Cardiac septum (tissue), 1 donor: ENCODE measurements at places on chromosomes 16 and 17.
A peak's percentile ranks its signal among the peaks of the same experiment; 100 is the strongest.

GRCh38 chr16:66950971-66951790, 9.9 kb upstream of the CES3 start:
- no peak for DNase-seq

DNA sequence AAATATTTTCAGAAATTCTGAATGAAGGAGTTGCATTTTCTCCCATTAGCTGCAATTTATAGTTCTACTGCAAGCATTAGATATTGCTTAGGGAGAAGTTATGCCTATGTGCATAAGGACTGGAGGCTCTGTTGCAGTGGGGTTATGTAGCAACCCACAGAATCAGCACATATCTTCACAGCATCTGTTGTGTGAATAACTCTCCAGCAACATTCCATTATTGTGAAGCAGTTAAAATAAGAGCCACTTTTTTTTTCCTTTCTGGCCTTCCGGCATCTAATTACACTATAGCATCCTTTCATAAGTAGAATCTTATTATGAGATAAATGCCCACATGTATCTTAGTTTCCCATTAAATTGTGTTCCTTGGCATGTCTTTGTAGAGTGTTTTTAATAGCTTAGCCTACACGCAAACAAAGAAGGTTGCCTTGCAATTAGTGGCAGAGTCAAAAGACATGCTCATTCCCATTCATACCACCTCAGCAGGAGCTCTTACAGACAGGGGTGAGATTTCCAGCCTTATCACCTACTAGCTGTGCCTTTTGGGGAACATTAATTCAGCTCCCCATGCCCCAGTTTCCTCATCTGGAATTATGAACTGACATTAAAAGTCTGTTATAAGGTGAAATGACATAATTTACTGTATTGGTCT, 596.0 kb upstream of the GOT2 start:
- DNase-seq, result no peak

GRCh38 chr16:1923299-1924034, 5.3 kb upstream of the HS3ST6 start:
- no peak for DNase-seq

DNA sequence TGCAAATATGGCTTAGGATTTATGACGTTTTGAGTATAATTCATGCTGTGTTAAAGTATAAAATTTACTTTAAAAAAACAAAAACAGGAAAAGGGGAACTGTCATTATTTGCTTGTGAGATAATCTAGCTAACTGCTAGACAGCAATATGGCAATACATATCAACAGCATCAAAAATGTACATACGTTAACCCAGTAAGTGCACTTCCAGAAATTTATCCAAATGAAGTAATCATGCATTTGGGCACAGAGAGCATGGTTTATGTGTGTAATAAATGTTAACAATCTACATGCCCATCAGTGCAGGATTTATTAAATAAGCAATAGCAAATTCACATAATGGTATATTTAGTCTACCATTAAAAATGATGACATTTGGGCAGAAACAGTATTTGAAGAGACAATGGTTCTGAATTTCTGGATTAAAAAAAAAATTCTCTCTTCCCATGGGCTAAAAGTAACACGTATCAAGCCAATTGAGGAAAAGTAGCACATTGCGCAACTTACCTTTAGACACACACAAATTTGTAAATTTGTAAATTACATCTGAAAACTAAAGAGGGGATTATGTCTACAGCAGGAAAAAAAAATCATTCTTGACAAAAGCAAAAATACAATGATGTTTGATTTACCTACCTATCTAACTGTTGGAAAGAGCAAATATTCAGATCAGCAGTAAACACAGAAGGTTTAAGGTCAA, 80.2 kb downstream of the CACNG1 start:
- no peak for DNase-seq

DNA sequence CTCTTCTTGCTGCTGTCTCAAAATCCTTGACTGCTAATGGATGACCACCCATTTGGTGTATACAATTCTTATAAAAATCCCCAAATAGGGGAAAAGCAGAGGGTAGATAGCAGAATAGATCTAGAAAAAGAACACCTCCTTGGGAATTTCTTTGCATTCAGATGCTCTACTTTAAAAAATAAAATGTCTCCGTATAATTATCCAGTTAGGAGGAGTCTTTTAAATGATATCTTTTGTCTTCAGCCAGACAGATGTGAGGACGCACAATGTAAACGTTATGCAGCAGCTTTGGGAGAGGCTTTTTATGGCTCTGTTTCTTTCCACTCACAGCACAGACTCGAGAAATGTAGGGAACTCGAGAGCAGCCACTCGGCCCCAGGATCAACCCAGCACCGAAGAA, 300.2 kb downstream of the IRF8 start:
- no peak for DNase-seq

DNA sequence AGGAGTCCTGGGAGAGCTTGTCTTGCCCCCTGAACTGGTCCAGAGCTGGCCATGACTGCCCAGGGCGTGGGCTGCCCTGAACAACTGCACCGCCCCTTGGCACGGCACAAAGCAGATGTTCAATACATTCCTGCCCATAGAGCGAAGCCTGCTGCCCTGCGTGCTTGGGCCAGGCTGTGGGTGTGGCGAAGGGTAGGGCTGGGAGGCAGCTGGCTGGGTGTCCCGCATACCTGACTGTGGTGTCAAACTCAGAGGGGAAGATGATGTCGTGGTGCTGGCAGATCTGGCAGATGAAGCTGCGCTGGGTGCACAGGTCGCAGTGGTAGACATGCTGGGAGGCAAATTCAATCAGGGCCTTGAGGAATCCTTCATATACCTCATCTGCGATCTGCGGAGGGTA, 124.2 kb upstream of the SMURF2 start:
- no peak for DNase-seq

- no peak for DNase-seq
These were observed 196.9 kb upstream of the CDH11 start for GRCh38 chr16:65318590-65319257.

GRCh38 chr16:68244903-68245853, at the start of gene PLA2G15:
PLA2G15 (plus strand) TSS chr16:68245373; CDS start chr16:68245427, 54 bp downstream.
- DNase-seq, result peak; percentile 98

DNA sequence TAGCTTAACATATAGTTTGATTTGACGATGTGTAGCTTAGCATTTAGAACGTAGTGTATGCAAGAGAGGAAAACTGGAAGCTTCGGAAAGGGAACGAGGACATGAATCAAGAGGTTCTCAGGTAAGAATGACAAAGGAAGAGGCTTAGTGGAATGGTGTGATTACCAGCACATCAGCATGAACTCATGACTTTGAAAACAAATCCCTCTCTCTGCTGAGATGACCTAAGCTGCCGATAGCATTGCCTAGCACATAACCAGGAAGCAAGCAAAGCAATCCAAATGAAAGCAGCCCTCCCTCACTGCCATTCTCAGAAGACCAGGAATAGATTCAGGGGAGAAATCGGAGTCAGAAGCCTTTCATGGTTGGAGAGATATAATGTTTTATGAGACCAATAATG, 51.3 kb upstream of the CCL1 start:
- DNase-seq, result no peak

DNA sequence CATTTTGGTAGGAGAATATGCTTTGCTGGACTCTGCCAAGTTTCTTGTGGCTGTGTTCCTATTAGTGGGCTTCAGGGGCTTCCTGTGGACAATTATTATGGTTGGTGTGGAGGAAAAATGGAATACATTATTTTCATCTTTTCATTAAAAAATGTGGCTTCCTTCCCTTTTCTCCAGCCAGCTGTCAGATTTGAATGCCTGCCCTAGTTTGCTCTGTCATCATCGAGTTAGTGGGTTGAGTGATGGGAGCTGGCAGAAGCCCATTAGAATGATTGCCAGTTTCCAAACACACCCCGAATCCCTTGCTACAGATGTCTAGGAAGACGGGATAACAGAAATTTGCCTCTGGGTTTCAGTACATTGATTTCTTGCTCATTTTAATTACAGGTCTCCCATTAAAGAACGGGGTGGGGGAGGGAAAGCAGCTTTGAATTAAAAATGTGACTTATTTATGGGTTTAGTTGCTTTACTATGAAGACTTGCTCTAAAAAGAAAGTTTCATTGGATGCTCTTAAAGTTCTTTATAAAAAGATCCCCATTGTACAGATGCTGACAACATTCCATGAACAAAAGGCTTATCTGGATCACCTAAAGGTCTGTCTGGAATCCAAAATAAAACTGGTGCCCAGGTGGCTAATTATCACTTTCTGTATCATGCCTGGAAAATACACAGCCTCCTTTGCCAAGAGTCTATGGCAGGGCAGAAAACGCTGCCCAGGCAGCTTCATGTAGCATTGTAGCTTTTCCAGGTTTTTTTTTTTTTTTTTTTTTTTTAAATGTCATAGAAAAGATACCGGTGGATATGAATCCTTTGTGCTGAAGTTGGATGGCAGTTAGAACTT, 103.6 kb downstream of the PRKCA start:
- no peak for DNase-seq

DNA sequence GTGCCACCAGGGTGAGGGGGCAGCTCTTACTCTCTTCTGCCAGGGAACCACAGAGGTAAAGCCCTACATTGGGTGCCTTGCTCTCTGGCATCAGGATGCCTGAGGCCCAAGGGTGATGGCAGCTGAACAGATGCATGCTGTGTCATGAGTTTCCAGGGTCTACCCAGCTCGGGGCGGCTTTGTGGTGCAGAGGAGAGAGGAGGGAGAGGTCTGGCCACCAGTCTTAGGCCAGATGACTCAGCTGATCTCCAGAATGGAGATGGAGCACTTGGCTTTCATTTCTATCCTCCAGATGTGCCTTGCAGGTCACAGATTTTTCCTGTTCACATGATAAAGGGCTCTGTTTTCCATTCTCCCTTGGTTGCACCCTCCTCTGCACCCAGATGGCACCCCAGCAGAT, 23.6 kb upstream of the USP22 start:
- DNase-seq, result no peak

DNA sequence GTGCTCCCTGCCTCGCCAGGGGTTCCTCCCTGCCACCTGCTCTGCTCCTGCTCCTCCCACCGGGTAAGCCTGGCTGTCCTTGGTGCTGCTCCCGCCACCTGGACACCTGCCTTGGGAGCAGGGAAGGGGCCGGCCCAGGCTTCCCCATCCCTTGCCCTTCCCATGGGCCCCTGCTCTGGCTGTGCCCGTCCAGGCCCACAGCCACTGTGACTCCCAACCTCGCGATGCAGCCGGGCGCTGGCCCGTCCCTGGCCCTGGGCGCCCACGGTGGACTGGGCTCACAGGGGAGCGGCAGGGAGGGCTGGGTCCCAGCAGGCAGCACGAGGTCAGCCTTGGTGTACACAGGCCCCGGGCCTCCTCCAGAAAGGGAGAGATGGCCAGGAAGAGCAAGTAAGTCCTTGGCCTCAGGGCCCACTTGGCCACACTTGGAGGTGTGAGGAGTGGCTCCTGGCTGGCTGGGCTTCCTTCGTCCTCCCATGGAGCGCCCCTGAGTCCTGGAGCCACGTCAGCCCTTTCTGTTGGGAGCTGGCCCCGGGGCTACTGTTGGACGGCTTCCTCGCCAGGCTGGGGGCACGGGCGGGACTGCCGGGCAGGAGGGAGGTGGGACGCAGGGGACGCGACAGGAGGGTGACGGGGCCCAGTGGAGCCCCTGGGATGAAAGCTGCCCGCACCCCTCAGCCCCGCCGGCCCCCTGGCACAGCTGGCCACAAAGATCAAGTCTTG, 15.3 kb downstream of the ENGASE start:
- DNase-seq, result no peak

DNA sequence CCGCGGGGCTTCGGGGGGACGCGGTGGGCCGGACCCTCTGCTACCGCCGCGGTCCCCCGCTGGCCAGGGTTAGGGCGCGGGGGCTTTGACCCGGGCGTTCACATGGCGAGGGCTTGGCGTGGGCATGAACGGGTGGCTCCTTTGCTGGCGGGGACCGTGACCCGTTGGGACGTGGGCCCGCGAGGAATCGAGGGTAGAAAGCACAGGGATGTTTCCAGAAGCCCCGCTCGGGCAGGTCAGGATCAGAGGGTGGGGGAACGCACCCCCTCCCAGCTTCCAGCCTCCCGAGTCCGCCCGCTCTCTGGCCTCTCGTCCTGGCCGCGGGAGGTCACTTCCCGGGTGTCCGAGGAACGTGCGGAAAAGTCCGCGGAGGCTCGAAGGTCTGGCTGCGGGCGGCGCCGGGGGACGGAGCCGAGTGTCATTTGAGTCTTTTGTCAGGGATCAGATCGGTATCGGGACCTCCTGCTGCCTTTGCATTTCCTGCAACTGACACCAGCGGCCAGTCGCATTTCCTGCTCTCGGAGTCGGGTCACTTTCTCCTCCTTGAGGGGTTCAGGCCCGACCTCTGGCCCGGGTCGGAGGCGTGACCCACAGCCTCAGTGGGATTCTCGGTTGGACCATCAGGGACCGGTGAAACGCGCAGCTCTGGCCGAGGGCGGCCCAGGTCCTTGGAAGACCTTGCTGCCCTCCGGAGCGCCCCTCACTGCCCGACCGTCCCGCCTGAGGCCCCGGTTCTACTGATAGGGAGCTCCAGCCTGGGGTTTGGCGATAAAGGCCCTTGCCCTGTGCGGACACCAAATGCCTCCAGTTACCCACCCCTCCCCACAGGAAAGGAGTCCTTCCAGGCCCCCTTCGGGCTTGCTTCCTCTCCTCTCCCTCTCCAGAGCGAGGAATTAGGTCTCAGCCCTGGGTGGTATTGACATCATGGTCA, 702 bp upstream of the WNT3 start:
- no peak for DNase-seq

GRCh38 chr16:10641953-10642949, 52.5 kb downstream of the TEKT5 start:
- no peak for DNase-seq

DNA sequence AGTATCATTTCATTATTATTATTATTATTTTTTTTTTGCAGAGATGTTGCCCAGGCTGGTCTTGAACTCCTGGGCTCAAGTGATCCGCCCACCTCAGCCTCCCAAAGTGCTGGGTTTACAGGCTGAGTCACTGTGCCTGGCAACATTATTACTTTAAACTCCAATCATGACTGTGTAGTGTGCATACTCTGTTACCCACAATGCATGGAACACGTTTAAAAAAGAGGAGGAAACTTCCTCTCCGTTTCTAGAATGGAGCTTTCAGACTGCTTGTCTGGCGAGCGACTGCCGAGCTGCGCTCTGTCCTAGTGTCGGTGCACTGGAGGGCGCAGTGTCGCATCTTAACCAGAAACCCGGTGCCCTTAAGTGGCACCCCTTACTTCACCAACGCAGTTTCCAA, 22.1 kb upstream of the FASN start:
- DNase-seq, result no peak

DNA sequence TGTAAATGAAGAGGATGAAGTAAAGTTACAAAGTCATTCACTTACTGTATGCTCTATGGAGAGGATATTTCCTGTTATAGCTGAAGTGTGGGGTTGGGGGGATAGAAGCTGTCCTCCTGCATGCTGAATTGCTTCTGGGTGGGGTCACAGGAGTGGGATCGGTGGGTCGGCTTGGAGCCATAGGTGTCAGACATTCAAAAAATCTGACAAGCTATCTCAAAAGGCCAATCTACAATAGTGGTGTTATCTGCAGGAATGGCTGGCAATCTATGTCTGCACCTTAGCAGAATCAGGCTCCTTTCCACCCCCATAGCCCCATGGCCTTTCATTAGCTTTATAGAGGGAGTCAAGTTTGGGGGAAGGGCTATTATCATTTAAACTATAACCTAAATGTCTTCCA, 104.9 kb downstream of the ABCC12 start:
- no peak for DNase-seq
